ENCODE measurements at places on chromosomes 16 and 17.

DNA sequence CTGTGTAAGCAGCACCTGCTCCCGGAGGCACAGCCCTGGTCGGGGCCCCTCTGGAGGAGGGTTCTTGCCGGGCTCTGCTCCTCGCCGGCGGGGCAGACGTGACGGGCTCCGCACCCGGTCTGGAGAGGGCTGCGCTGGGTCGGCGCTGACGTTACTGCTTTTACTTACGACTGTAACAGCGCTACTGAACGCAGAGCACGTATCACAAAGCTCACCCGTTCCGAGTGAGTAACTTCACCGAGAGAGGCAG lies 1.3 kb upstream of the RAB40C start:
- no peak for DNase-seq

DNA sequence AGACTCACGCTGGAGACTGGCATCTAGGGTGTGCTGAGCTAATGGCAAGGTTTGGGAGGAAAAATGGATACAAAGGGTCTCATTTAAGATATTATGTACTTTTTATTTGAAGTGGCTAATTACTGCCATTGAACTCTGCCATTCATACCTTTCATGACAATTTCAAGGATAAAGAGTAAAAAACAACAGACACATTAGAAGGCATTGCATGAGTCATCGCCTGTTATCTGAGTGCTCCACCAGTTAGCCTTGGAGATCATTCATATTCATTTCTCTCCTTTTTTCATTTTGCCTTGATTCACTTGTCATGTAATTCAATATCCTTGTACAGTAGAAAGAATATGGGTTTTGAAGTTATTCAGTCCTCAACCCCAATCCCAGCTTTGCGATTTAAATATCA lies 109.5 kb downstream of the CDH8 start:
- no peak for DNase-seq

DNA sequence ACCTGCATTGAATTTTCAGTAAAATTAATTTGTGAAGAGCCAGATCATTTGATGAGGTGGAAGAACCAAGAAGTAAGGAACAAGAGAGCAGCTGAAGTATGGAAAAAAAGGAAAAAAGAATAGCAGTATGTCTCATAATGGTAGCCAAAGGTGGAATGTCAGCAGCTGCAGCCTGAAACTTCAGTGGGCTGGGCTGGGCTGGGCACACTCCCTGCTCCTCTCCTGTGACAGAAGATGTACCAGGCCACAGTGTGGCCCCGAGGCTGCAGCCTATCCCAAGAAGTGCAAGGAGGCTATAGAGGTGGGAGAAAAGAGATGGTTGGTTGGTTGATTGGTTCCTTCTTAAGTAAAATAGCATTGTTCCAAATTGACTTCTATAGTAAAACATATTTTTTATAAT lies 84.5 kb downstream of the TNRC6C start:
- DNase-seq, result no peak

- DNase-seq, result no peak
These were observed 237.3 kb upstream of the WSCD1 start for GRCh38 chr17:5832886-5833285.

GRCh38 chr16:69069504-69069903 lies 35.9 kb upstream of the HAS3 start:
- no peak for DNase-seq

- no peak for DNase-seq
These were observed 30.1 kb downstream of the VPS35 start for GRCh38 chr16:46658925-46659324.

GRCh38 chr17:62901544-62901943 lies 64.5 kb upstream of the TANC2 start:
- DNase-seq, result no peak

- DNase-seq, result no peak
These were observed 28.9 kb downstream of the CMIP start for GRCh38 chr16:81473558-81473957.

- DNase-seq, result peak; percentile 42
These were observed 52.8 kb downstream of the TOM1L2 start for GRCh38 chr17:17919169-17920107.

- no peak for DNase-seq
These were observed 5.1 kb downstream of the KRT13 start for GRCh38 chr17:41500131-41500911.

- no peak for DNase-seq
These were observed 4.7 kb downstream of the SMTNL2 start for GRCh38 chr17:4588898-4589625.

- DNase-seq, result no peak
These were observed 120.1 kb downstream of the RAB11FIP4 start for GRCh38 chr17:31511580-31511979.

GRCh38 chr17:28579526-28579925 lies 2.8 kb upstream of the ALDOC start:
- DNase-seq, result no peak

DNA sequence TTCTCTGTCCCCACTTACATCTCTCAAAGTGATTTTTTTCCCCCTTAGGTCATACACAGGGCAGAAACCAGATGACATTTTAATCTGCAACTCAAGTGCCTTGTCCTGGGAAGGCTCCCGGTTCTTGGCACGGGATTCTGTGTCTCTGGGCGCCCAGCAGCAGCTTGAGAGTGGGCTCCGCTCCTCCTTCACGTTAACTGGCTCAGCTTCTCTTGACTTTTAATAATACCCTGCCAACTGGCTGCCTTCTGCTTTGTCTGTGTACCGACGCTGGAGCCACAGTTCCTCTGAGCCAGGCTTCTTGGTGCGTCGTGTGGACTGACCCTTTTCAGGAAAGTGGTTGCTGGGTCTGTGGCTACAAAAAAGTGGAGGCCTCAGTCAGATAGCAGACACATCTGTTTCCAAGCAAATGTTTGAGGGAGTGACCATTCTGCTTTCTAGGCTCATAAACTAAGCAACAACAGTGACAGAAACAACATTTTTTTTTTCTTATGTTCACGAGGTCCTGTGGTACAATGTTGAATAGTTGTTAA lies 64.9 kb downstream of the IRF8 start:
- no peak for DNase-seq

GRCh38 chr16:65789161-65789945 lies 577.1 kb upstream of the CDH5 start:
- DNase-seq, result no peak

GRCh38 chr17:78939615-78940014 lies 14.4 kb upstream of the TIMP2 start:
- DNase-seq, result no peak

DNA sequence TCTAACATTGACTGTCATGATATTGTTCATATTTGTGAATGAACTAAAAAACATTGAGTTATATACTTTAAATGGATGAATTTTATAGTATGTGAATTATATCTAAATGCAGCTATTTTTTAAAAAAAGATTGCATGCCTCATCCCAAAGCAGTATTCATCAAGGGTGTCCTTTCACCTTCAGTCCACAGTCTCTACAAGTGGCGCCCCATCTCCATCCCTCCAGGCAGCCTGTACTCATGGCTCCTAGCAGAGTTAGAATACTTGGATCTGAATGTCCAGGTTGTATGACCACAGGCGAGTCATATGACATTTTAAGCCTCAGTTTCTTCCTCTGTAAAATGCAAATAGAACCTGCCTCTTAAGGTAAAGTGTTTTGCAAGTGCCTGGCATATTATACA lies 69.8 kb downstream of the TMEM100 start:
- DNase-seq, result no peak

- DNase-seq, result no peak
These were observed 11.5 kb upstream of the BAHCC1 start for GRCh38 chr17:81383504-81384421.

DNA sequence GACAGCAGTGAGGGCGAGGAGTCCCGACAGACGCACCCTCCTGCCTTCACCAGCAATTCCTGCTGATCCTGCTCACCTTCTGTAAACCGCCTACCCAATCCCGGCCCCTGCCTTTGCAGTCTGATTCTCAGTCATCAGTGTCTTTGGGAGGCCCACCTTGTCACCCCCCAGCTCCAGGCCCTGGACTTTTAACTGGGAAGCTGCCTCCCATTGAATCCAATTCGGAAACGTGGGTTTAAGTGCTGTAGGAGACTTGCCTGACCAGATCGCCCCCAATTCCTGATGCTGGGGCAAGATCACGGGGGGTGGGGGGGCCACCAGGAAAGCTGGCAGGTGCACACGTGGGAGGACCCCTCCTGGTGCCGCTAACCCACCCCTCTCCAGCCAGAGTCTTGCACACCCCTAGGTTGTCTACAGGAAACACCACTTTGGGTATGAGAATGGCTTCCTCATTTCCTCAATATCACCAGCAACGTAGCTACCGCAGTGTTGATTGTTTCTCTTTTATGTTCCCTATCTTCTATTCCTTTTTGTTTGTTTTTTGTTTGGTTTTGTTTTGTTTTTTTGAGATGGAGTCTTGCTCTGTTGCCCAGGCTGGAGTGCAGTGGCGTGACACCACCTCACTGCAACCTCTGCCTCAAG lies 46.6 kb upstream of the CMIP start:
- no peak for DNase-seq

DNA sequence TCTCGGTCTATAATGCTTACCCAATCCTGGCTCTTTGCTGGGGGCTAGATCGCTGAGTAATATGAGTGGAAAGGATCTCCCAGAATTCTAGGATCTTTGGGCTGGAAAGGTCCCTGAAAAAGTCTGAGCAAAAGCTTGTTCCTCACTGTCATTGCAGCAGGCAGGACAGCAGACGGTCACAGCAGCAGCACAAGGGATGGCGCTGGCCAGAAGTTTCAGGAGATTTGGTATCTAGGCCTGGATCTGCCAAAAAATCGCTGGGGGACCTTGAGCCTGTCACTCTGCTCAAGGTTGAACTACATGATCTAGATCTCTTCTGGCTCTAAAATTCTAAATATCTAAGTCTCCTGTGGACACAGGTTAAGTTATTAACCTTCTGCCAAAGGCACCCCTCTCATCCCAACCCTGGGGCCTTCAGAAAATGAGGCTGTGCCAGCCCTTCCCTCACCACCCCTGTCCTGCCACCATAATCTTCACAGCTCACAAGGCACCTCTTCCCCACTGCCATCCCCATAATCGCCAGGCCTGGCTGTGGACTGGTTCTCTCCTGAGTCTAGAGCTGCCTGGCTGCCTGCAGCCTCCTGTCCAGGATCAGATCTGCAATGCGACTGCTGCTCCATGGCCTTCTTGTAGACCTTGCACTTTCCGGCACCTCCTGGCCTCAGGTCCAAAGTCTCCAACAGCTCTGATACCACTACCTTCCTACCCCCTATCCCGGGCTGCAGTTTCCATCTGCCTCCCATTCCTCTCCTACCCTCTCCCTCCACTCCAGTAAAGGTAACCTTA lies 10.2 kb downstream of the MYO18A start:
- DNase-seq, result no peak

DNA sequence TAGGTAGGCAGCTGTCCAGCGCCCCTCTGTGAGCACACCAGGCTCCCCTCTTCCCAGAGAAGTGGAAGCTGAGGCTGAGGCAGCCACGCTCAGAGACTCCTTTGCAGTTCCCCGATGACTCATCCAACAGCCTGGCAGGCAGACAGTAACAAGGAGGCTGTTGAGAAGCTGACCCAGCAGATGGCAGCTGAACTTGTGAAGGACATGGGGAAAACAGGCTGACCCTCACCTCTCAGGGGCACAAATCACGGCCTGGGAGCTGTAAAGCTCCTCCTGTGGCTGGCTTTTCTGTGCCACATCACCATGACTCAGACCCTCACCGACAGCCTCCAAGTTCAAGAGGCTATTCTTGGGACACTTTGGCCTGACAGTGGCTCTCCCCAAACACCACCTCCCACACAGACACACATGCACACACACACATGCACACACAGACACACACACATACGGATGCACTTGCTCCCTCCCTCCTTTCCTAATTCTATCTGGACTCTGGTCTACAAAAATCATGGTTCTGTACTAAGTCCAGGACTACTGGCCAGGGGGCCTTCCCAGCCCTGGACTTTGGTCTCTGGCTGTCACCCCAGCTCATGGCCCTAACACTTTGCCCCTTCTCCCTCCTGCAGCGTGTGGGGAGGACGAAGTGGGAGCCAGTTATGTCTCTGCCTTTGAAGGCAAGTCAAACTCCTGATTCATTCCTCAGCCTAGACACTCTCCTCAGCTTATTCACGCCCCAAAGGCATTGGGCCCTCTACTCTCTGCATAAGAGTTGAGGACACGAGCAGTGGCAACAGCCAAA lies 23.2 kb downstream of the MAP3K14 start:
- DNase-seq, result peak; percentile 19

- no peak for DNase-seq
These were observed 157.6 kb upstream of the GSE1 start for GRCh38 chr16:85455534-85455933.

DNA sequence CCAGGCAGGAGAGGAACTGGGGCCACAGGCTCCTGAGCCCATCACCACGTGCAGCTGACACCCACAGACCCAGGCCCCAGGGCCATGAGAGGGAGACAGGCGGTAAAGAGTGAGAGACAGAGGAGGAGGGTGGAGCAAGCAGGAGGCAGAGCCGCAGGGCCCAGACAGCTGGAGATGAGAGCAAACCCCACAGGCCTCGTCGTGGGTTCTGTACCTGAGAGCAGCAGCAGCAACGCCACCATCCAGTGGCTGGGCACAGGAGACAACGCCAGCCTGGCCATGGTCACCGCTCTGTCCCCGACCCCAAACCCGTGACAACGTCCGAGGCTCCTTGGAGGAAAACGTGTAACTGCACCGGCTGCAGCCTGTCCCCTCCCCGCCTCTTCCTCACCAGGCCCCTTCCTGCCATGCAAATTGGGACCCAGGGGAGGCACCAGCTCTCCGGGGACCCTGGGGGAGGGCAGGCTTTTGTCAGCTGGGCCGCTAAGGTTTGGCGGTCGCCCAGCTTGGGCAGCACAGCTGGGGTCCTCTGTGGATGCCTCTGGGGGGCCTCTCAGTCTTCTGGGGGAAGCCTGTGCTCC lies at the start of gene CD79B:
Gene CD79B, minus strand, starts transcription at position 351 of the 581 bp plus-strand sequence. Its CDS starts 70 bp downstream, at position 281.
- DNase-seq, result peak; percentile 17

DNA sequence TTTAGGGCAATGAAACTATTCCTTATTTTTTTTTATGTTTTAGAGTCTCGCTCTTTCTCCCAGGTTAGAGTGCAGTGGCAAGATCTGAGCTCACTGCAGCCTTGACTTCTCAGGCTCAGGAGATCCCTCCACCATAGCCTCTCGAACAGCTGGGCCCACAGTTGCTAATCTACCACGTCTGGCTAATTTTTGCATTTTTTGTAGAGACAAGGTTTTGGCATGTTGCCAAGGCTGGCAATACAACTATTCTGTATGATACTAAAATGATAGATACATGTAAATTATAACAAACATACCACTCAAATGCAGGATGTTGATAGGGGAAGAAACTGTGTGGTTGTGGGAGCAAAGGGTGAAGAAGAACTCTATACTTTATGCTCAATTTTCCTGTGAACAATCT lies 401.3 kb downstream of the ZFHX3 start:
- no peak for DNase-seq

DNA sequence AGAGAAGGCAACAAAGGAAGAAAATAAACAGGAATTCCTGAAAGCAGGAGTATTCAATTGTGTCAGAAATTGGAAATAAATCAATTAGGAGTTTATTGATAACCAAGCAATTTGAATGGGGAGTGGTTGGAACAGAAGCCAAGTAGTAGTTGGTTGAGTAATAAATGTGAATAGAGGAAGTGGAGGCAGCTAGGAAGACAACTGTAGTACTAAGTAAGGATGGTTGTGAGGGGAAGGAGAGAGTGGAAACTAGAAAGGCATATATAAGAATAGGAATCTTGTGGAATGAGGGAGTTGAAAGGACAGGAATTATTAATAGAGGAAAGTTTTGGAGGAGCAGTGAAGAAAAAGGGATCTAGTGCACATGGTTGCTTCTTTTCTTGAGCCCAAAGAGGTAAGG lies 34.4 kb downstream of the NFAT5 start:
- DNase-seq, result no peak

Data from activated CD4-positive, alpha-beta T cell treated with anti-CD3 and anti-CD28 coated beads for 24 hours (primary cell).